ENCODE measurements at places on chromosomes 5 and 9. TPM values are rescaled to one million over a fixed set of nuclear protein-coding genes. Genes with fewer than 3 reads are reported as not detected.

- DNase-seq, result no peak
Measured at GRCh38 chr9:122814545-122814944, 13.8 kb downstream of the PDCL start.

DNA sequence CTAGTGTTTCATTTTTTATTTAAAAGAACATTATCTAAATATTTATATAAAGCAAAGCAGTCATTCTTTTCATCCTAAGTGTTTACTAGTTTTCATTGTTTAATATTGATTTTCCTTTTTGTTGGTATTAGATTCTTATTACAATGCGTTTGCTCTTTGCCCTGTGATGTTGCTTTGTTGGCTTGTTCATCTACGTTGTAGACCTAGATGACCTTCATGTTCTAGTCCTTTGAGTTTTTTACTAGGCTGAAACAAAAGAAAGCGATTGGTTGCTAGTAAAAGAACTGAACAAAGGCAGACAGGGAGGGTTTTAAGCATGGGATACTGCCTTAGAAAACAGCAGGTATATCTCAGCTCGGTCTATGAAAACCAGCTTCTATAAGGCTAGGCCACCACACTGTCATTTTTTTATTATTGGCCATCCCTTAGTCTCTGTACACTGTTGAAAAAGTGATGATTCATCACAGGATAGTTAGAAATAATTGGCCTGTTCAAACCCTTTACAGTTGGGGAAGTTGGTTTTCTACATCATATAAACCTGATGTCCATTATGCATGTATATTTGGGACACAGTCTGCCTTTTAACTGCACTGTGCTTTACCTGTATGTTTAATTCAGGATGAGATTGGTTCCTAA lies 119.0 kb downstream of the ZCCHC7 start:
- no peak for DNase-seq

C5 gene
- 0.45 TPM for total RNA-seq

GRCh38 chr9:130536701-130537107 lies 42.7 kb upstream of the FUBP3 start:
- DNase-seq, result no peak

Data from myocyte (in vitro differentiated cells).